ENCODE measurements at places on chromosomes 1 and 21.
A peak's percentile ranks its signal among the peaks of the same experiment; 100 is the strongest.

- no peak for DNase-seq
These were observed 19.3 kb upstream of the IGSF3 start for GRCh38 chr1:116686723-116687352.

- DNase-seq = peak; percentile 34
These were observed 7.3 kb upstream of the CTRC start for GRCh38 chr1:15430787-15431570.

DNA sequence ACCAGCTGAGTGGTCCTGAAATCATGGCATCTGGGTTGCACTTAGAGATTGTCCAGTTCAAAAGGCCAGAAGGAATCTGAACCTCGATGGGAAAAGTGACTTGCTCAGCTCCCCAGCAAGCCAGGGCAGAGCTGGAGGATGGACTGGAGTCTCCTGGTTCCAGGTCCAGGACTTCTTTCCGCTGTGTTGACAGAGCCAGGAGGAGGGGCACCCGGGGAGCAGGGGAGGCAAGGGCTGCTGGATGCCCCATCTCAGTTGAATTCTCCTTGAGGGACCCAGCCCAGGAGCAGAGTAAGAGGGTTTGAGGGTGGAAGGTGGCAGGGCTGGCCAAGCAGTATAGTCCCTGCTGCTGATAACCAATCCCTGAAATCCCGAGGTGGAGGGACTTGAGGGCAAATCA is 2.4 kb upstream of the ALPL start:
- no peak for DNase-seq

DNA sequence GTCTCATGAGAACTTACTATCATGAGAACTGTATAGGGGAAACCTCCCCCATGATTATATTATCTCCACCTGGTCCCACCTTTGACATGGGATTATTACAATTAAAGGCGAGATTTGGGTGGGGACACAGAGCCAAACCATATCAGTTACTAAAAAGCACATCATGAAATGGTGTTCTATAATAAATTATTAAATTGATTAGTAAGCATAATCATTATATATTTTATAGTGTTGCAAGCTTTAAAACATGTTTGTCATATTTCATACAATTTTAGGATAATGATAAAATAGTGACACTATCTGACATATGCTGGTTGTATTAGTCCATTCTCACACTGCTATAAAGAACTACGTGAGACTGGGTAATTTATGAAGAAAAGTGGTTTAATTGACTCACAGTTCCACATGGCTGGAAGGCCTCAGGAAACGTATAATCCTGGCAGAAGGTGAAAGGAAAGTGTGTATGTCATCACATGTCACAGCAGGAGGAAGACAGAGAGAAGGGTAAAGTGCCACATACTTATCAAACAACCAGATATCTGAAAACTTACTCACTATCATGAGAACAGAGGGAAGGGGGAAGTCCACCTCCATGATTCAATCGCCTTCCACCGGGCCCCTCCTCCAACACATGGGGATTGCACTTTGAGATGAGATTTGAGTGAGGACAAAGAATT is 539.2 kb upstream of the OLFM3 start:
- no peak for DNase-seq

DNA sequence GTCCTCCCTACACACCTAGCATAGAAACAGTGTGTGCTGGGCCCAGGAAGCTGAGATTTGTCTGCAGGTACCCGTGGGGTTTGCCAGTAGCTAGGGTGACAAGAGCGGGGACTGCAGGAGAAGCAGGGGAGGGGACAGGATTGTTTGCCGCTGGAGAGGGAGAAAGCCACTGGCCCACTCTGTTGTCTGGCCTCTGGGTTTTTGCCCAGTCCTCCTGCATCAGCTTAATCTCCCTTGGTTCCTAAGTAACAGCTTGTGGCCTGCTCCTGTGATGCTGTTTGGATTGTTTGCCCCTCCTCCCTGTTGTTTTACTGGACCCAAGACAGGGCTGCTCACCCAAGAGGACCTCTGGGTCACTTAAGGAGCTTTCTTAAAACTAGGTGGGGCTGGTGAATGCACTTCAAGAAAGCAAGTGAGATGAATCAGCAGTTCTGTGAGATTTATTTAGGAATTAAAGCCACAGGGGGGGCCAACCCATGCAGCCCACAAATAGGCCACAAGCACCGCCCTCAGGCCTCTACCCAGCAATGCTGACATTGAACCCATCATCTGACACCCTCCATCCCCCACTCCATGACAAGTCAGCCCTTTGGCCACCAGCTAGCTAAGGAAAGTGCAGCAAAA is 142.8 kb downstream of the ZZZ3 start:
- no peak for DNase-seq

DNA sequence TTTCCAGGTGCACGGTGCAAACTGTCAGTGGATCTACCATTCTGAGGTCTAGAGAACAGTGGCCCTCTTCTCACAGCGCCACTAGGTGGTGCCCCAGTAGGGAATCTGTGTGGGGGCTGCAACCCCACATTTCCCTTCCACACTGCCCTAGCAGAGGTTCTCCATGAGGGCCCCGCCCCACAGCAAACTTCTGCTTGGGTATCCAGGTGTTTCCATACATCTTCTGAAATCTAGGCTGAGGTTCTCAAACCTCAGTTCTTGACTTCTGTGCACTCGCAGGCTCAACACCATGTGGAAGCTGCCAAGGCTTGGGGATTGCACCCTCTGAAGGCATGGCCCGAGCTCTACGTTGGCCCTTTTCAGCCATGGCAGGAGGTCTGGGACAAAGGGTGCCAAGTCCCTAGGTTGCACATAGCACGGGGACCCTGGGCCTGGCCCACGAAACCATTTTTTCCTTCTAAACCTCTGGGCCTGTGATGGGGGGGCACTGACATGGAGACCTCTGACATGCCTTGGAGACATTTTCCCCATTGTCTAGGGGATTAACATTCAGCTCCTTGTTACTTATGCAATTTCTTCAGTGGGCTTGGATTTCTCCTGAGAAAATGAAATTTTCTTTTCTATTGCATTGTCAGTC is 10.0 kb downstream of the HS2ST1 start:
- DNase-seq = no peak

GRCh38 chr1:32627596-32628162 is 22.7 kb downstream of the ZBTB8OS start:
- DNase-seq = no peak

GRCh38 chr1:164631751-164632150 is 72.8 kb downstream of the PBX1 start:
- no peak for DNase-seq

- no peak for DNase-seq
These were observed at the start of gene SYT2 for GRCh38 chr1:202710070-202711045. SYT2 (minus strand) TSS chr1:202710454; CDS start chr1:202605772, 104,682 bp downstream.

DNA sequence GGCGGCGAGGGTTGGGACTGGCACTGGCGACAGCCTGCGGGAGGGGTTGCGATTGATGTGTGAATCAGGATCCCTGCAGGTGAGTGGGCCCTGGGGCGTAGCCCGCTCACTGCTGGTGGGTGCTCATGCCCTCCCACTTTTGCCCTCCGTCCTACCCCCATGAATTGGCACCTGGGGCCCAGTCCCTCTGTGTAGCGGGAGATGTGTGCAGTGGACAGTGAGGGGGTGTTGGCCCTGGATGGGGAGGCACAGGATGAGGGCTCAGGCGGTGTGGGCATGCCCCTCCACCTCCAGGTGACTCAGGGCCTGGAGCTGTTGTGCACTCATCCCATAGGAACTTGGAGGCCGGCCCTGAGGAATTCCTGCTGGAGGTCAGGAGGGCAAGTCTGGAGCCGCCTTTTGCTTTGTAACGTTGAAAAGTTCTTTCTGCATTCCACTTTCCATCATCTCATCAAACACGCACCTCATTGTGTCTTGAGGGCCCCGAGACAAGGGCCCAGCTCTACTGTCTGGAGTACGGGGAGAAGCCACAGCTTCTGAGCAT is 3.0 kb downstream of the PEAR1 start:
- DNase-seq = no peak

DNA sequence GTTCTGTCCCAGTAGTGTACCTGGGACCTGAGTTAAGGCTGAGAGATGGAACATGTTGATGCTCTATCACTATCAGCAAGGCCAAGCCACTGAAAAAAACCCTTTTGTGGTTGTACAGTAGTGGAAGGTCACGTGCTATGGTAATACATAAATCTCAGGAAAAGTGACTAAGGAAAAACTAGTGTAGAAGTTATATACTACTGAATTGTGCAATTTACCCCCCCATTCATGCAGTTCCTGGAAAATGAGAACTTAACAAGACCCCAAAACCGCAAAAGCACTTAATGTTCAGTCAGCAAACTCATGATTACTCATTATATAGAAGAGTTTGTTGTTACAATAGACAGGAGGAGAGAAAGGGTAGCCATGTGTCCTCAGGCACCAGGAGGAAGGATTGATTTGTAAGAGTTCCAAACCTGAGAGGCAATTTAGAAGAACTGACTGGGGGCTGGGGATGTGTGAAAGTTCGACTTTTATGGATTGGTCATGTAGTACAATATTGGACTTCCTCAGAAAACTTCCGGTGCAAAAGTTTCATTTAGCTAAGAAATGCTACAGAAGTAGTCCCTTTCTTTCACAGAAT is 91.6 kb downstream of the RGL1 start:
- no peak for DNase-seq

- no peak for DNase-seq
These were observed 1.2 kb downstream of the FGGY start for GRCh38 chr1:59298026-59298583.

DNA sequence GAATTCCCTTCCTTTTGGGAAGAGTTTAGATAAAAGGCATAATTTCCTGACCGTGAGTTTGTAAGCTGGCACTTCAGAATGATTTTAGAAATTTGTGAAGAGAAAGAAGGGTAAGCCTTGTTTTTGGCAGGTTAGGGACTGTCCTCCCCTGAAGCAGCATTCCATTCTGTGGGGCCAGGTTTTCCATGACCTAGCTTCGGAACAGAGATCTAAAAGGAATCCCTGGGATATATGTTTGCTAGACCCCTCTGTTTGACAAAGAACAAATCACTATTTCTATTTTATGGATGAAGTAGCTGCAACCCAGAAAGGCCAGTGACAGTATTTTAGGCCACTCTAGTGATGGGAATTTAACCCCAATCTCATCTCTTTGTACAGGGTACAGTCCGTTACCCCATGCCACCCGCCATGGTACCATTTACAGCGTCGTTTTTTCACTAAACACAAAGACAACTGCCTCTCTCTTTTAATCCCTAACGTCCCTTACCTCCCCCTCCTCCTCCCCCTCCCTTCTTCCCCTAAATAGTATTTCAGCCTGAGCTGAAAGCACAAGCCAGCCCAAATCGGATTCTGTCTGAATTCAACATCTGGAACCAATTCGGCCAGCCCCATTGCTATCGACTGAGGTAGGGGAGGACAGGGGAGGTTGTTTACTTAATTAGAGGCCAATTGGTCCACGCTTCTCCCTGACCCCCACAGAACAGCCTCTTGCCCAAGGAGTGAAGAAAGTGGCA is 23.4 kb upstream of the IKBKE start:
- DNase-seq = no peak
